Activated CD4-positive, alpha-beta memory T cell treated with anti-CD3 and anti-CD28 coated beads, Interleukin-2, amount 10 ng/mL, durations not matched to agents 7 days and 5 days (primary cell): ENCODE measurements at places on chromosomes 16 and 17. TPM values are rescaled to one million over a fixed set of nuclear protein-coding genes. Genes with fewer than 3 reads are reported as not detected.

Gene ATP2A1
- 2.5 TPM for total RNA-seq

Gene SDK2
- 2.5 TPM for total RNA-seq

Gene RFWD3
- 107 TPM for total RNA-seq

Gene DERL2
- total RNA-seq: 76.6 TPM

Gene KRTAP1-1
- total RNA-seq: not detected

Gene CACNG1
- total RNA-seq: not detected

Gene QPRT
- 8.3 TPM for total RNA-seq

Gene CTRB1
- total RNA-seq: not detected

Gene TRPV3
- 0.13 TPM for total RNA-seq

Gene SERPINF2
- 0.23 TPM for total RNA-seq
